ENCODE measurements at places on chromosomes 16 and 17. TPM values are rescaled to one million over a fixed set of nuclear protein-coding genes. Genes with fewer than 3 reads are reported as not detected.

Gene LLGL2
- 75.3 TPM for total RNA-seq

Gene UNK
- 35.8 TPM for total RNA-seq

Gene NPIPA7
- 11.7 TPM for total RNA-seq

Gene CIBAR2
- not detected for total RNA-seq

Gene NUDT16L1
- total RNA-seq: 20.5 TPM

Gene TEX19
- not detected for total RNA-seq

Gene COPZ2
- 12.3 TPM for total RNA-seq

Gene CCL17
- total RNA-seq: not detected

Gene ATP2A3
- 37.9 TPM for total RNA-seq

Gene STAT5A
- 32.1 TPM for total RNA-seq

GRCh38 chr16:23755484-23755809, 621 bp downstream of the CHP2 start:
- H3K27ac ChIP-seq: peak overlapping the region; percentile 2
- no peak for DNase-seq
- peaks cover 33% of the 10 kb centered on the region for H3K27me3 ChIP-seq
- H3K4me3 ChIP-seq: peak overlapping the region; percentile 37
- H3K36me3 ChIP-seq: no peaks in the 10 kb centered on the region

DNA sequence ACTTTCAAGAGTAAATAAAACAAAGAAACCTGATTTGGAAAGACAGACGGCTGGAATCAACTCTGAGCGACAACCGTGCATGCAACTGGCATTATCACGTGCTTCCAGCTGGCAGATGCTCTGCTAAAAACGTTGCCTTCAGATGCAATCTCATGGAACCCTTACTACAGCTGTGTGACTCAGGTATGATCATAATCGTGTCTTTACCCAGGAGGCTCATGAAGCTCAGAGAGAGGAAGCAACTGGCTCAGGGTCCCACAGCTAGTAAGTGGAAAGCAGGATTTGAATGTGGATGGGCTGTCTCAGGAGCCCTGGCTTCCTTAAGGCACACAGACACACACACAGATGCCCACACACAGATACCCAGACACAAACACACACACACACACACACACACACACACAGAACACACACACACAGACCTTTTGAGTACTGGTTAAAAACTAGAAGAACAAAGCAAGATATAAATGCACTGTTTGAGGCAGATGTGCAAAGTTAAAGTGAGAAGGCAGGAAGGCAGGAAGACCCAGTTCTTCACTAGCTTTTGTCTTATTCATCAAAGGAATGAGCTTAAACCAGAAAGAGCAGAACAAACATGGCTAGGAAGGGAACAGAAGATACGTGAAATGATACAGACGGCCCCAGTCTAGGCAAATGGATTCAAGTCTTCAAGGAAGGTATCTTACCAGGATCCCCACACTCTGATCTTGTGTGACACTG, 275.2 kb downstream of the MAF start:
- DNase-seq: no peak
- peaks cover 11% of the 10 kb centered on the region for H3K4me1 ChIP-seq
- no peaks in the 10 kb centered on the region for H3K27me3 ChIP-seq
- no peak overlapping the region for H3K4me3 ChIP-seq
- H3K36me3 ChIP-seq: no peaks in the 10 kb centered on the region
- H3K27ac ChIP-seq: no peak overlapping the region

GRCh38 chr16:10935226-10935915, 6.9 kb downstream of the DEXI start:
- no peak for DNase-seq
- peaks cover 79% of the 10 kb centered on the region for H3K4me1 ChIP-seq
- H3K27ac ChIP-seq: no peak overlapping the region
- H3K4me3 ChIP-seq: no peak overlapping the region
- H3K36me3 ChIP-seq: peaks cover 14% of the 10 kb centered on the region

- DNase-seq: no peak
- H3K27ac ChIP-seq: no peak overlapping the region
- H3K4me1 ChIP-seq: peaks cover 6% of the 10 kb centered on the region
- H3K27me3 ChIP-seq: no peaks in the 10 kb centered on the region
- no peaks in the 10 kb centered on the region for H3K36me3 ChIP-seq
Observed at GRCh38 chr16:27169511-27170071, 33.7 kb upstream of the KDM8 start.

- H3K27me3 ChIP-seq: peaks cover 3% of the 10 kb centered on the region
- no peak overlapping the region for H3K27ac ChIP-seq
- H3K36me3 ChIP-seq: no peaks in the 10 kb centered on the region
- no peak for DNase-seq
- no peaks in the 10 kb centered on the region for H3K4me1 ChIP-seq
Observed at GRCh38 chr16:58087209-58087913, 41.8 kb downstream of the CFAP20 start.

- no peak overlapping the region for H3K4me3 ChIP-seq
- H3K27me3 ChIP-seq: peaks cover 4% of the 10 kb centered on the region
- no peaks in the 10 kb centered on the region for H3K4me1 ChIP-seq
Observed at GRCh38 chr17:51351080-51351479, 90.7 kb downstream of the UTP18 start.

GRCh38 chr16:70565053-70565452, 41.4 kb downstream of the SF3B3 start:
- H3K4me1 ChIP-seq: peaks cover 38% of the 10 kb centered on the region
- no peaks in the 10 kb centered on the region for H3K27me3 ChIP-seq
- DNase-seq: no peak
- no peak overlapping the region for H3K4me3 ChIP-seq
- no peak overlapping the region for H3K27ac ChIP-seq

DNA sequence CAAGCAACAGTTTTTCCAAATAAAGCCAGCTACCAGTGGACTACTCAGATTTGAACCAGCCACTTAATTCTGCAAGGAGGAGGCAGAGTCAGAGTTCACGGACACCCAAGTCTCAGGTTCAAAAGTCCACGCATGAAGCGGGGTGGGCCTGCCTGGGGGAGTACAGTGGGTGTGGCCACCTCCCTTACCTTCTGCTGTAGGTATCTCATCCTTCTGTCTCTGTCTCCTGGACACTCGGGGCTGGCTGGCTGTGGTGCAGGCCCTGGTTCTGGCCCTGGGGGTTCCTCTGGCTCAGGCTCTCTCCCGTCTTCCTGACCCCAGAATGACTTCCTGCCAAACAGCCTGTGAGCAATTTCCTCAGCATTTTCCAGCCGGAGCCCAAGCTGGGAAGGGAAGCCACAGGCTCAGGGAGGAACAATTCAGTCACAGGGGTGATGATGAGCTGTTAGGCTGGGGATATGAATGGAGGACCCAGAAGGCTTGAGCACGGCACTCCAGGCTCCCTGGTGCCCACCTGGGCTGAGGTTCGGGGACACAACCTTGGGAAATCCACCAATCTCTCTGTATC, 101.9 kb downstream of the LITAF start:
- H3K4me1 ChIP-seq: no peaks in the 10 kb centered on the region
- no peak for DNase-seq
- H3K27ac ChIP-seq: no peak overlapping the region
- no peaks in the 10 kb centered on the region for H3K27me3 ChIP-seq

DNA sequence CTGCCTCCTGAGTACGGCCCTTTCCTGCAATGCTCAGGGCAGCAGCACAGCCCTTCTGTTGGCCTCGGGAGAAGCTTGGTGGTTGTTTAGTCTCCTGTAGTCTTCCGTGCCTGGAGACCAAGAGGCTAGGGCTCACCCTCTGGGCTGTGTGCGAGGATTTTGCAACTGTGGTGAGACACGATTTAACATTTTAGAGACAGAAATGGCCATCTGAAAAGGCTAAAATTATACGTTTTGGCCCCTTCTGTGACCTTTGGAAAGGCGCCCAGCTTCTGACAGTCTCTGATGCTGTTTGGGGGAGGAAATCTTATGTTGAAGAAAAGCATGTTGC, 33.1 kb downstream of the FOXL1 start:
- H3K36me3 ChIP-seq: no peaks in the 10 kb centered on the region
- DNase-seq: no peak
- H3K4me1 ChIP-seq: no peaks in the 10 kb centered on the region
- H3K27me3 ChIP-seq: peaks cover 41% of the 10 kb centered on the region
